ENCODE measurements at places on chromosomes 6 and 20.
A peak's percentile ranks its signal among the peaks of the same experiment; 100 is the strongest.

- peak; percentile 23 for DNase-seq
These were observed 14.6 kb downstream of the CD40 start for GRCh38 chr20:46132705-46133120.

GRCh38 chr6:21026576-21027273 is 492.5 kb downstream of the CDKAL1 start:
- DNase-seq, result no peak

- no peak for DNase-seq
These were observed 11.3 kb downstream of the NT5E start for GRCh38 chr6:85460921-85461797.

DNA sequence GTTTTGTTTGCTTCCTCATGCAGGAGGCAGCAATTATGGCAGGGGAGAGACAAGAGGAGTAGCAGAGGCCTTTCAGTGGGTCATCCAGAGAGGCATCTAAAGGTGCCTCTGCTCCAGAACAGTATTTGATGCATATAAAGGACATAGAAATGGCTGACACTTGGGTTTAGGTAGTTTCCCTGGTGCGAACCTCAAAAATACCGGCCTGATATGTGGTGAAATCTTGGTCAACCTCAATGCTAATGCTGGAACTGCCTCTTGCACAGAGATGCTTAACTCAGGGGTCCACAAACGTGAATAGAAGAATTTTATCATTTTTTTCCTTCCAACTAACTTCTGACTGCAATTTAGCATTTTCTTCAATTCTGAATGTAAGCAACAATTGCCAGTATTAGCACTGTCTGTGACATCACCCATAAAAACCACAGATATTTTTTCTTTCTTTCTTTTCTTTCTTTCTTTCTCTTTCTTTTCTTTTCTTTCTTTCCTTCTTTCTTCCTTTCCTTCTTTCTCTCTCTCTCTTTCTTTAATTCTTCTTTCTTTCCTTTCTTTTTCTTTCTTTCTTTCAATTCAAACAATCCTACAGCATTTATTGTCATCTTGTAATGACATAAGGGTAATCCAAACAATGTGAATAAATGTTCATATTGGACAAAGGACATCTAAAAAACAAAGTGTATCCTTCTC is 180.0 kb upstream of the UST start:
- no peak for DNase-seq

DNA sequence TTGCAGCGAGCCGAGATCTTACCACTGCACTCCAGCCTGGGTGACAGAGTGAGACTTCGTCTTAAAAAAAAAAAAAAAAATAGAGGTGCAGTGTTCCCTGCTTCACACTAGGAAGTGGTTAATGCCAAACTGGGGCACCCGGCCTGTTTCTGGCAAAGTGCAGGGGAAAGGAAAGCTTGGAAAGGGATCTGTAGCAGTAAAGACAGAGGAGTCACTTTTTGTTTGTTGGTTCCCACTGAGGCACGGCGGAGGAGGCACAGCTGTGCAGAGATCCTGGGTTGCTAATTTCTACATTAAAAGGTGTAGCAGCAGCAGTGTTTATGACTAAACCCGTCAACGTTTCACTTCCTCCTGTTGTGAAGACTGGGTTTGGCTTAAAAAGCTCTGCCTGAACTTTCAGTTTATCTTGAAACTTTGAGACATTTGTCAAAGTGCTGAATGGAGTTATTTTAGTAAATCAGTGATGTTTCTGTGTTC is 125.6 kb downstream of the CARMIL1 start:
- DNase-seq, result no peak

DNA sequence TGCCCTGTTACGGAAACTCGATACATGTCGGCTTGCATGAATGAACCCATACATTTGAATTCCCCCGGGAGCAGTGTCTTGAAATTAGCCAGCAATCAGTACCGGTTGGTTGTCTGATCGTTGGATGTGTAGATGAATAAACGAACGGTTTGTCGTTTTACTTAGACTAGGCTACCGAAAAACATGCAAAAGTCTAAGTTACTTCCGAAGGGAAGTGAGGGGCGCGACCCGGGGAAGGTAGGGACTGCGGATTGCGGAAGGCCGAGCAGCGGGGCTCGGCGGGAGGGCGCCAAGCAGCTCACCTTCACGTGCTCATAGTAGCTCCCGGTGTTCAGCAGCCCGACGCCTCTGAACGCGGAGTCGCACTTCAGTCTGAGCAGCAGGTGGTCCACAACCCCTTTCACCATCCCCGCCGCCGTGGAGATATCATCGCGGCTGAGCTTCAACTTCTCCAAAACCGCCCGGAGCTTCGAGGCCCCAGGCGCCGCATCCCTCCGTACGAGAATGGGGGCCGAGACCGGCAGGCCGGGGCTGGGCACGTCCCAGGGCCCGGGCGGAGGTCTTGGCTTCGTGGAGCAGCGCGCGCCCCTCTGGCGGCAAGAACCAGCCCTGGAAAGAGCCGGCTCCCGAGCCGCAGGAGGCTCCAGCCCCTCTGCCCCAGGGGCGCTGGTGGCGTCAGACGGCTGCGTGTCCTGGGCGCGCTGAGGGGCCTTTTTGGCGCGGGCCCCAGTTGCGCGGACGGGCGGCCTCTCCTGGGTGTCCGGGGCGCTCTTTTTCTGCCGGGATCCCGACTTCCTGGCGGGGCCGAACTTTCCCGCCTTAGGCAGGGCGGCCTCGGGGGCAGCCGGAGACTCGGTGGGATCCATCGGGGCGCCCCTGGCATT is 632 bp downstream of the CGAS start:
- no peak for DNase-seq

DNA sequence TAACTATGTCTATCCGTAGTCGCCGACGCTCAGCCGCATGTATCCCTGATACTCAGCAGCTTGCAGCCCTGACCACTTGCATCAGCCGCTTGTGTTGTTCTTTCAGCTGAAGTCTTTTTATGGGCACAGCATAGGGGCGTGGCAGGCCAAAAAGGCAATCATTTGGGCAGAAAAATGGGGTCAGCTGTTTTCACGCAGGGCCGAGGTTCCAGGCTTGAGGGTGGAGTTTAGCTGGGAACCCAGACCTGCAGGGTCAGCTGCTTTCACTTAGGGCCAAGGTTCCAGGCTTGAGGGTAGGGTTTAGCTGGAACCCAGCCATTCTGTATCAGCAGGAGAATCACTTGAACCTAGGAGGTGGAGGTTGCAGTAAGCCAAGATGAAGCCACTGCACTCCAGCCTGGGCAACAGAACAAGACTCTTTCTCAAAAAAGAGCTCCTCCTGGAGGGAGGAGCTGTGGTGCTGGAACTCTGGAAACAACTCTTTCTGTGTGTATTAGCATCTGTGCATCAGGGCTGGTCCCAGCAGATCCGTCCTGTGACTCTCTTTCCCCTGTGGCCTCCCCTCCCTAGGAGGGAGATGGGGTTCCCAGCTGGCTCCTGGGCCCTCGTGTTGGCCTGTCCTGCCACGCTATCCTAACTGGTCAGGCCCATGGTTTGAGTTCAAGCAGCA is 56.9 kb upstream of the PRND start:
- no peak for DNase-seq

All from anterior cingulate cortex (tissue), 58 donors.